ENCODE measurements at places on chromosomes 4 and X.

GRCh38 chrX:642436-643240, 12.0 kb downstream of the SHOX start:
- no peak for DNase-seq

DNA sequence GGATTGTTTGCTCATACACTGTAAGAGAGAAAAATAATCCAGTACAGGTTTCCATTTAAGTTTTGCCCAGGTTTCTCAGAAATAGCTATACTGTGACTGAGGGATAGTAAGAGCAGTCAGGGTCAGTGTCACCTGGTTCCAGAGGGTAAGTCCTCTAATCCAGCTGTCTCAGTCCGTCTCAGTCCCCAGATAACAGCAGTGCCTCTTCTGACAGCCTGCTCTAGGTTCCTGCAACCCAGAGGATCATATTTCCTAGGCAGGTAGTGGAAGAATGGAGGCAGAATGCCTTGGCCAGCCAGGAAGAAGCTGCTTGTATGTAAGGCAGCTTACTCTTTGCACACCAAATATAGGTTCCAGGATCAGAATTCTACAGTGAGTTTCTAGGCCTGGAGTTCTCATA, 22.6 kb upstream of the GNRHR start:
- no peak for DNase-seq

GRCh38 chr4:139783741-139784484, 118.3 kb downstream of the MGST2 start:
- DNase-seq: no peak

DNA sequence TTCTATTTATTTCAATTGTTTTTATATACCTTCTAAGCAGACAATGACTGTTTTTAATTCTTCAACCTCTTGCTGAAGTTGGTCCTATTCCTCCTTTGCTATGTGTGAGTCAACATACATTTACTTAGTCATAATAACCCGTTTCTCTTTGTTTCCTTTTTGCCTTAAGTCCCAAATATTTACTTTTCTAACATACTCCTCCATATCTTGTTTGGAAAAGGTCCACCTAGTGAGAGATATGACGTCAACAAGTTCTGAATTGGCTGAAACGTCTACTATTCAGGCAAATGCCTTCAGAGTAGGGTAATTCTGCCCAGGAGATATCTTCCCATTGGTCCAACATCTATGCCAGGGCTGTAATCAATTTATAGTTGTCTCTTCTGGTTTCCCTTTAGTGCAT, 179.3 kb upstream of the GEMIN8 start:
- DNase-seq: no peak

GRCh38 chr4:53640576-53641453, 49.5 kb upstream of the LNX1 start:
- no peak for DNase-seq

- DNase-seq: no peak
These were observed 22.8 kb downstream of the FRAS1 start for GRCh38 chr4:78079726-78080430.

GRCh38 chr4:39029752-39030694, 2.2 kb downstream of the TMEM156 start:
- no peak for DNase-seq

All from GM12891 (cell line).